ENCODE measurements at places on chromosomes 6 and 20. TPM values are rescaled to one million over a fixed set of nuclear protein-coding genes. Genes with fewer than 3 reads are reported as not detected.
A peak's percentile ranks its signal among the peaks of the same experiment; 100 is the strongest.

DNA sequence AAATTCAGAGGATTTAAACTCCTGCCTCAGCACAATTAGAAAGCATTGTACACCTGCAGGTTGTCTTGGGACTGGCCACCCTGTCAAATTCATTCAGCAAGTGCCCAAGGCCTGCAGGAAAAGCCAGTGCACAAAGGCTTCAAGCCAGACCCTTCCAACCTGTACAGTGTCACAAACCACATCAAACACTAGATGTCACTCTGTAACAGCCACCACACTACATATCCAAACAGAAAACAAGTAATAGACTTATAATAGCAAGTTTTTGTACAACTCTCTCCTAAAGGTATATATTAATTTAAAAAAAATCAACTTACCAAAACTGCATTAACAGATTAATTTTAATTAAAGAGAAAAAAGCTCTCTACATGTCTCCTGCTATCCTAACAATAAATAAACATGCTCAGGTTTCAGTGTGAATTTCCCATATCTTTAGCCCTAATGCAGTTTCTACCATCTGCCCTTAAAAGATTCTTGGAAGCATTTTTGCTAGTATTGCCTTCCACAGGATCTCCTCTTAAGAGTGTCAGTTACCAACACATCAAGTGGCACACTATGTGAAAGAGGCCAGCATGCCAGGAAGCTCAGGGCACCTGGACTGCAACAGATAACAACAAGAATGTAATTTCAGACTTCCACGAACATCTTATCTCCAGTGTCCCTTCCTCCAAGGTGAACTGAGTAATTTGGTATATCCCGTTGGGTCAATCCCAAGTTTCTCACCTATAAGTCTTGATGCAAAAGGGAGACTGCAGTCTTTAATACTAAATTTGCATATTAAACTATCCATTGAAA, 47.5 kb downstream of the RALGAPA2 start:
- peak; percentile 11 for DNase-seq

- DNase-seq, result no peak
Measured at GRCh38 chr20:63117151-63117550, 98.8 kb downstream of the YTHDF1 start.

DNA sequence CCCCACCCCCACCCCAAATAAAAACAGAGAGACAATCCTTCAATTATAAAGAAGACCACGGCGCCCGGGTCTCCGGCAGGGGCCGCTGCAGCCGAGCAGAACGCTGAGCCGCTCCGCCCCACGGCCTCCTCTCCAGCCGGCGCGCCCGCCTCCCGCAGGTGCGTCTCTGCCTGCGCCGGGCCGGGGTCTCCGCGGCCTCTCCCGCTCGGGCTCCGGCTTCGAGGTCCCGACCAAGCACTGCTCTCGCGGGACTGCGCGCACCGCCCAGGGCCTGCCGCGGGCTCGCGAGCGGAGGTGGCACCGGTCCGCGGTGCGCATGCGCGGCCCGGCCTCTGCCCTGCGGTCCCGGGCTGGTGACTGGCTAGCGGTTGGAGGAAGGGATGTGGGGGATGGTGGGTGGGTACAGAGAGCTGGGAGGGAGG, 241 bp upstream of the SIRT5 start:
- peak; percentile 97 for DNase-seq

DNA sequence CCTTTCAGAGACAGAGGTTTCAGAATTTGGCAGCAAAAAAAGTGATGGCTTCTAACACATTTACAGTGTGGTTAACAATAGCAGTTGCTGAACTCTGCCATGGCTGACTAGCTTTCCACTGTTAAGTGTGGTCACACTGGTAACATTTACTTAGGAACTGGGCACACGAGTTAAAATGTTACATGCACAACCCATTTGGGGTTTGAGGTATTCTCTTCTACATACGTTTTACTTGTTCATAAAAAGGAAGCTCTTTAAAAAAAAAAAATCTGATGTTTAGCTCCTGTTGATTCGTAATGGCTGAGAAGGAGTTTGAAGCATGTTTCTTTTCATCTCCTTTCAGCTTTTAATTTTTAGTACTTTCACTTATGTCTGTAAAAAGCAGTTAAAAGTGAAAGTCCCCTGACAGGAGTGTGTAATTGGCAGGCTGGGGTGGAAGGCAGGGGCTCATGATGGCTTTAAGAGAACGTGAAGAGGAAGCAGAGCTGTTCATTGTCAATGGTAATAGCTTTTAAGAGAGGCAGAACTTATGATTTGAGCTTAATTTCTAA, 245.9 kb downstream of the FARS2 start:
- no peak for DNase-seq

GRCh38 chr6:156654919-156655918, 122.0 kb upstream of the ARID1B start:
- no peak for DNase-seq

DNA sequence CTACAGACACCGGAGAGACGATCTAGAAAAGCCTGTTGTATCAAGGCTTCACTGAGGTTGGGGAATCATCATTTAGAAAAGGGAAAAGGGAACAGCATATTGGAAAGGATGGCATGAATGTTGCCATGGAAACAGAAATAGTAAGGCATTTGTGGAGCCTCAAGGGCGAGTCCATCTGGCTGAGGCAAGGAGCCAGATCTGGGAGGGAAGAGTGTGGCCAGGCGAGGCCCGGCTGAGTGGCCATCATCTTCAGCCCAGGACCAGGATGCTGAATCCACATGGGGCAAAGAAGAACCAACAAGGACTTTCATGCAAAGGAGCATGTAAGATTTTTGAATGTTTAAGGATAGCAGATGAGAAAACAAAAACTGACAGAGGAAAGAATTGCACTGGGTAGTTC, 85.8 kb downstream of the MAP3K5 start:
- DNase-seq, result no peak

GRCh38 chr6:85418059-85418458, 31.8 kb upstream of the NT5E start:
- DNase-seq, result no peak

- DNase-seq, result no peak
Measured at GRCh38 chr20:37796121-37796520, 102.3 kb downstream of the CTNNBL1 start.

GRCh38 chr6:104955491-104955890, 1.4 kb upstream of the LIN28B start:
- no peak for DNase-seq

GRCh38 chr6:1612974-1613306, 3.2 kb downstream of the FOXC1 start:
- no peak for DNase-seq

DNA sequence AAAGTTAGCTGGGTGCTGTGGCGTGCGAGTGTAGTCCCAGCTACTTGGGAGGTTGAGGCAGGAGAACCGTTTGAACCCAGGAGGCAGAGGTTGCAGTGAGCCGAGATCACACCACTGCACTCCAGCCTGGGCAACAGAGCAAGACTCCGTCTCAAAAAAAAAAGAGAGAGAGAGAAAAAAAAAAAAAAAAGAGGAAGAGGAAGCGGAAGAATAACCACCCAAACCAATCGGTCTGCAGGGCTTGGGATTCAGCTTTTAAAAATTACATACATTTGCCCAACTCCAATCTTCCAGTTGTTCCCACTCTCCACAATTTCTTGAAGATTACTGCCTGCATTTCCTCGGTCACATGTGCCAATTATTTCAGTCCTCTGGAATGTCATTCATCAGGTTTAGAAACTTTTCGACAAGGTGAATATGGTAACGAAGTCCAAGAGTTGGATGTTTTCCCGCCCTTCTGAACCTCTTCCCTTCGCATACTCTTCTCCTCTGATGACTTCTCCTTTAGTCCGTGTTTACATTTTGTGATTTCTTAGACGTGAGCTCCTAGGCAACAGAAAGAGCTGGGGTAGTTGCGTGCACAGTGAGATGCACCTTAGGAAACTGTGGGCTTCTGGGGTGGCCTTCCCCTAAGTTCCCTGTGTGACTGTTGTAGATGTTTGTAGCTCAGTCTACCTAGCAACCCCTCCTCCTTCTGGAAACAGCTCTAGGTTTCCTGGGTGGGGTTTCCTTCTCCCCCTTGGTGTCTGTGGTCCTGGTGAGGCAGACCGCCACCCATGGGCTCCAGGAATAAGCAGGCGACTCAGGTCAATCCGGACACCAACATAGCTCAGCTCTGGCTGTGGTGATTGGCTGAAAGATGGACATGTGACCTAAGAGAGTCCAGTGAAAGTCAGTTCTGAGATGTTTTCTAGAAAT, 63.0 kb upstream of the NCOA3 start:
- DNase-seq, result no peak

Gene ABHD16B
- not detected for total RNA-seq

Gene POM121L2
- not detected for total RNA-seq

Gene KIAA1755
- total RNA-seq, result not detected

Gene MYH7B
- total RNA-seq, result 0.47 TPM

Gene NHLRC1
- total RNA-seq, result 1.1 TPM

Gene HMGA1
- total RNA-seq, result 74.7 TPM

Gene BPIFB1
- not detected for total RNA-seq

Gene TSPO2
- not detected for total RNA-seq

Gene EDN1
- 0.28 TPM for total RNA-seq

Gene SLC22A7
- not detected for total RNA-seq

Gene SLC22A1
- total RNA-seq, result 0.93 TPM

All from CD4-positive, alpha-beta memory T cell (primary cell).